ENCODE measurements at places on chromosomes 3 and 15. TPM values are rescaled to one million over a fixed set of nuclear protein-coding genes. Genes with fewer than 3 reads are reported as not detected.

The RGMA gene
- 0.51 TPM for total RNA-seq

The RTP1 gene
- total RNA-seq = not detected

The LEKR1 gene
- total RNA-seq = 1.3 TPM

The PDZRN3 gene
- not detected for total RNA-seq

The LYZL4 gene
- total RNA-seq = not detected

The OR5H14 gene
- total RNA-seq = not detected

The RAB7A gene
- total RNA-seq = 221 TPM

The CTDSPL gene
- total RNA-seq = 38.8 TPM

The RCCD1 gene
- total RNA-seq = 21.5 TPM

The CNTN3 gene
- 3.5 TPM for total RNA-seq

The GNB5 gene
- total RNA-seq = 33.7 TPM

The NRROS gene
- total RNA-seq = not detected

The GUCA1C gene
- total RNA-seq = not detected

The CAMP gene
- total RNA-seq = 2.4 TPM

The P2RY14 gene
- total RNA-seq = not detected

The SCN11A gene
- 0.05 TPM for total RNA-seq

The PRTG gene
- 3.5 TPM for total RNA-seq

The NDN gene
- total RNA-seq = not detected

The PLSCR5 gene
- total RNA-seq = not detected

The WDR93 gene
- 0.47 TPM for total RNA-seq

The PPP4R2 gene
- total RNA-seq = 86.3 TPM

The WDR76 gene
- 6.9 TPM for total RNA-seq

The CCR8 gene
- total RNA-seq = not detected

The SLC35A5 gene
- total RNA-seq = 26.7 TPM

The SCAANT1 gene
- not detected for total RNA-seq

The SEMA6D gene
- 1.1 TPM for total RNA-seq

The SLC35G2 gene
- 7.6 TPM for total RNA-seq

The SLC2A2 gene
- total RNA-seq = not detected

The ADAMTSL3 gene
- total RNA-seq = 1.2 TPM

The ZNF860 gene
- total RNA-seq = 11.7 TPM

The ZPLD1 gene
- total RNA-seq = 0.22 TPM

The CPA3 gene
- total RNA-seq = not detected
